ENCODE measurements at places on chromosomes 2 and 18. TPM values are rescaled to one million over a fixed set of nuclear protein-coding genes. Genes with fewer than 3 reads are reported as not detected.

DNA sequence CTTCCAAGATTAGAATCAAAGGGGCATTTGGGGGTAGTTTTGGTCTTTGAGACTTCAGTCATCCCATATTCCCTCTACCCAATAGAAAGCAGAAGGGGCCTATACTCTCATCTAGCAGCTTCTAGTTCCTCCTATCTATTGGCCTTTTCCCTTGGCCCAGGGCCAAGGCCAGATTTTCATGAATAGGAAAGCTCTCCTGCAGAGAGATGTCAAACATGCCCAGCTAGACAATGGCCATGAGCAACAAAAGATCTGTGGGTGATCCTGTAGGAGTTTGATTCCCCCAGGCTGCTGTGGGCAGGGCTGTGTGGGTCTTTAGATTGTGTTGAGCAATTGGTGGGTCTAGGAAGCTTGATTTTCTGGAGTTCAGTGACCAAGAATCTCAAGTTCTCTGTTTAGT is 2.9 kb upstream of the ADCYAP1 start:
- peaks cover 84% of the 10 kb centered on the region for H3K27me3 ChIP-seq
- H3K36me3 ChIP-seq = no peaks in the 10 kb centered on the region
- no peak overlapping the region for H3K4me3 ChIP-seq
- H3K4me1 ChIP-seq = peaks cover 2% of the 10 kb centered on the region
- H3K27ac ChIP-seq = no peak overlapping the region
- DNase-seq = no peak

GRCh38 chr2:121472470-121472993 is 58.1 kb upstream of the RNU4ATAC start:
- H3K4me1 ChIP-seq = peaks cover 21% of the 10 kb centered on the region
- H3K36me3 ChIP-seq = peaks cover 30% of the 10 kb centered on the region
- H3K27ac ChIP-seq = no peak overlapping the region
- no peak overlapping the region for H3K4me3 ChIP-seq
- no peak for DNase-seq

DNA sequence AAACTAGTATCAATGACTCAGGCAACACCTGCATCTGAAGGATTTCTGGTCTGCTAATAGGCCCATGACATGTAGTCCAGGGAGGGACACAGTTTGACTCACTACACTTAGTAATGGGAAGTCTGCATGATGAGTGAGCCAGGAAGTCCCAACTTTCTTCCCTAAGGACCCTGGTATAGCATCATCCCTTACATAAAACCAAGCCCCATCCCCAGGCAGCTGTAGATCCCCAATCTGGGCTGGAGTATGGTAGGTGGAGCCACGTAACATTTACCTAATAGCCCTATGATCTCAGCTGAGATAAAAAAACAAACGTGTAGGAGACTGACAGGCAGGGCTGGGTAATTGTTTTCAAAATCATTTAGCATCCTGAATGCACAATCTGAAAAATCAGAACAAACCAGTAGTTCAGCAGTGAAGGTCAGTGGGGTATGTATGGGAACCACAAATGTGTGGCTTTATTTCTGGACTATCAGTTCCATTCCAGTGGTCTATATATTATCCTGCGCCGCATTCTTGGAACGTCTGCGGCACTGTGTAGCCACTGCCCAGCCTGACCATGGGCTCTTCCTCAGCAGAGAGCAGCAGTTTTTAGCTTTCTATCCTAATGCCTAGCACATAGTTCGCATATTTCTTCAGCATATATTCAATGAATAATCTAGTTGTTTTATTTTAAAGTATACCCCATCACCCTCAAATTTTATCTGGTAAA is 33.5 kb downstream of the EPB41L3 start:
- no peaks in the 10 kb centered on the region for H3K36me3 ChIP-seq
- no peak for DNase-seq
- peaks cover 14% of the 10 kb centered on the region for H3K4me1 ChIP-seq

GRCh38 chr2:47771211-47771610 is 11.7 kb upstream of the MSH6 start:
- no peak for DNase-seq
- H3K4me1 ChIP-seq = peaks cover 2% of the 10 kb centered on the region
- no peak overlapping the region for H3K27ac ChIP-seq
- no peaks in the 10 kb centered on the region for H3K36me3 ChIP-seq

The KLHL30 gene
- 0.07 TPM for total RNA-seq

The KIF1A gene
- 132 TPM for total RNA-seq

GRCh38 chr18:44895176-44895798 is 214.6 kb downstream of the SETBP1 start:
- no peaks in the 10 kb centered on the region for H3K27me3 ChIP-seq
- no peak overlapping the region for H3K27ac ChIP-seq
- no peak overlapping the region for H3K4me3 ChIP-seq

GRCh38 chr2:134365356-134365755 is 111.5 kb downstream of the MGAT5 start:
- H3K36me3 ChIP-seq = peaks cover 10% of the 10 kb centered on the region
- H3K4me1 ChIP-seq = peaks cover 6% of the 10 kb centered on the region
- H3K27ac ChIP-seq = no peak overlapping the region
- H3K4me3 ChIP-seq = no peak overlapping the region

- H3K27ac ChIP-seq = peak overlapping the region; percentile 94
- peaks cover 28% of the 10 kb centered on the region for H3K4me1 ChIP-seq
- no peaks in the 10 kb centered on the region for H3K27me3 ChIP-seq
- no peak for DNase-seq
- peak overlapping the region; percentile 92 for H3K4me3 ChIP-seq
Observed at GRCh38 chr18:54223568-54224241, 764 bp downstream of the MBD2 start.

DNA sequence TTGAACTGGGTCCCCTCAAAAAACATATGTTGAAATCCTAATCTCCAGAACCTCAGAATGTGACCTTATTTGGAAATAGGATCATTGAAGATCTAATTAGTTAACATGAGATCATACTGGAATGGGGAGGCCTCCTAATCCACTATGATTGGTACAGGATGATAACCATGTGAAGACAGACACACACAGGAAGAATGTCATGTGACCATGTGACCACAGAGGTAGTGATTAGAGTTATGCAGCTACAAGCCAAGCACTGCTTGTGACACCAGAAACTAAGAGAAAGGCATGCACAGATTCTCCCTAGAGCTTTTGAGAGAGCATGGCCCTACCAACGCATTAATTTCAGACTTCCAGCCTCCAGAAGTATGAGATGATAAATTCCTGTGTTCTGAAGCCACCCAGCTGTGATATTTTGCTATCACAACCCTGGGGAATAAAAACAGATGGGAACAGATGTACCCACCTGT is 47.0 kb upstream of the TGIF1 start:
- H3K27me3 ChIP-seq = no peaks in the 10 kb centered on the region
- H3K36me3 ChIP-seq = peaks cover 2% of the 10 kb centered on the region
- no peaks in the 10 kb centered on the region for H3K4me1 ChIP-seq

- H3K4me1 ChIP-seq = peaks cover 85% of the 10 kb centered on the region
- no peak overlapping the region for H3K4me3 ChIP-seq
- H3K36me3 ChIP-seq = peaks cover 8% of the 10 kb centered on the region
- peak overlapping the region; percentile 91 for H3K27ac ChIP-seq
Observed at GRCh38 chr2:54601339-54601738, 122.1 kb upstream of the EML6 start.

The SPATA3 gene
- not detected for total RNA-seq

The NT5DC4 gene
- total RNA-seq = not detected

The LDLRAD4 gene
- total RNA-seq = 3.4 TPM

The PCARE gene
- total RNA-seq = not detected

The GPATCH11 gene
- 4.4 TPM for total RNA-seq

DNA sequence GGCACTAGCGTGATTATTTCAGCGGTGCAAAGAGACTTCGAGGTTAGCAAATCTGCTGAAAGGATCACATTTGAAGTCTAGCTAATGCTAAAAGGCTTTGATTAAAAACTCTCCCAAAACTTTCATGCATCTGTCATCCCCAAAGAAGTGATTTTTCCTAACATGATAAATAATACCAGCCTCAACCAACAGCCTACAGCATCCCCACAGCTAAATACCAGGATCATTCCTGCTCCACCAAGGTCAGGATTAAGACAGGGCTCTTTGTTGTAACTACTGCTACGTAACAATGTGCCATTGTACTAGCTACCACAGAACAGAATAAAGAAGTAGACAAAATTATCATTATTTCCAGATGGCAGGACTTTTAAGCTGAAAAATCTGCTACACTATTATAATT is 1.6 kb downstream of the OR6B3 start:
- no peak for DNase-seq
- peaks cover 78% of the 10 kb centered on the region for H3K27me3 ChIP-seq
- H3K27ac ChIP-seq = no peak overlapping the region
- H3K4me3 ChIP-seq = no peak overlapping the region
- no peaks in the 10 kb centered on the region for H3K36me3 ChIP-seq
- H3K4me1 ChIP-seq = peaks cover 1% of the 10 kb centered on the region

The MAPK4 gene
- 16.3 TPM for total RNA-seq

DNA sequence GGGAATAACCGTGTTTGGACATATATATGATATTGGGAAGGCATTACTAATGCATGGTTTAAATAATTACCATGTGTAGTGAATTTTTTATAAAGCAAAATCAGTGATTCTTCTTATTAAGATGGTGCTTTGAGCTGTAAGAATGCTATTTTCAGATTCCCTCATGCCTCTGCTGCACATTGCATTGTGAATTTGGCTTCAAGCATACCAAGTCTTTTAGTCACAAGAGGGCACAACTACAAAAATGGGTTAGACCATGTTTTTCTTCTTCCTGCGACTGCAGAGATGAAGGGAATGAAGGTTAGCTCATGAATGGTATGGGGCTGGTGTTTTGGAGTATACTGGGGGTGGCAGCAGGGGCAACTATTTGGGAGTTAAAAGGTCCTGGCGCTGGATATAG is 320.1 kb downstream of the SLC4A3 start:
- H3K4me3 ChIP-seq = no peak overlapping the region
- H3K36me3 ChIP-seq = no peaks in the 10 kb centered on the region
- H3K27me3 ChIP-seq = no peaks in the 10 kb centered on the region

DNA sequence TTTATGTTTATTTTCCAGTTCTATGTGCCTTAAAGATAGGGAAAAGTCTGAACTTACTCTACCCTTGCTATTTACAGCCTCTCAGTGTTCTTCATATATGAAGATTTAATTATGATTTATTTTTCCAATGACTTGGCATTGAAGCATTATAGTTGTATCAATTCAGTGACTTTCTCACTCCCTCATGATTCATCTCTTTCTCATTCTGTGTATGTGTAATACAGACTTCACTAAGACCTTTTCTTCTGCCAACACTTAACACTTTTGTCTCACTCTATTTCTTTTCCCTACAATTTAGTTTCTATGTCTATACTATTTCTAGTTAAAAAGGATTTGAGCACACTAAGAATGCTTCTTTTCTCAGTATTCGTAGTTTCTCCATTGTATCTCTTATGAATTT is 1470.3 kb upstream of the ACVR2A start:
- no peaks in the 10 kb centered on the region for H3K36me3 ChIP-seq
- H3K27me3 ChIP-seq = no peaks in the 10 kb centered on the region
- H3K4me3 ChIP-seq = no peak overlapping the region
- no peak overlapping the region for H3K27ac ChIP-seq
- H3K4me1 ChIP-seq = peaks cover 8% of the 10 kb centered on the region
- DNase-seq = no peak

DNA sequence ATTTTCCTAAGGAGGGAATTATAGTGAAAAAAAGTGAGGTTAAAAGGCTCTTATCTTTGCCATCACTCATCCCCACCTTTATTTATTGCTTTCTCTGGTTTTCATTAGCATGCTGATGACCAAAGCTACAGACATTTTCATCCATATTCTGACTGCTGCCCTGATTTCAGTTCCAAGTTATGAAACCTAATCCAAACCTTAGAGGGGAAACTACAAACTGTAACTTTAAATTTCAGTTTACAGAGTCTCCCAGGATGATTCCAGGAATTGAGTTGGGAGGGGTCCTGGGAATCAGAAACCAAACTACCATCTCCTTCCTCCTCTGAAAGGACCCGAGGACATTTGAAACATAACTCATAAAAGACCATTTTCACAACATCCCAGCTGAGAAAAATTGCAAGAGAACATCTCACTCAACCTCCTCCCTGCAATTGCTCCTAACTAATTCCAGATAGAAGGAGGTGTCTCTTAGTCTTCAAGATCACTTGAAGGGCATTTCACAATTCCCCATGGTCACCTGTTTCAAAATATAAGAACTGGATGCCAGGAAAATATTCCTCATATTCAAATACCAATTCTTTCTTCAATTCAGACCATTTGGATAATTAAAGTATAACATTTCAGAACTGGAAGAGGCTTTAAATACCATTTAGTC is 520.6 kb downstream of the TNS1 start:
- H3K4me1 ChIP-seq = peaks cover 8% of the 10 kb centered on the region
- H3K4me3 ChIP-seq = no peak overlapping the region
- no peak overlapping the region for H3K27ac ChIP-seq
- DNase-seq = no peak
- no peaks in the 10 kb centered on the region for H3K36me3 ChIP-seq
- no peaks in the 10 kb centered on the region for H3K27me3 ChIP-seq

DNA sequence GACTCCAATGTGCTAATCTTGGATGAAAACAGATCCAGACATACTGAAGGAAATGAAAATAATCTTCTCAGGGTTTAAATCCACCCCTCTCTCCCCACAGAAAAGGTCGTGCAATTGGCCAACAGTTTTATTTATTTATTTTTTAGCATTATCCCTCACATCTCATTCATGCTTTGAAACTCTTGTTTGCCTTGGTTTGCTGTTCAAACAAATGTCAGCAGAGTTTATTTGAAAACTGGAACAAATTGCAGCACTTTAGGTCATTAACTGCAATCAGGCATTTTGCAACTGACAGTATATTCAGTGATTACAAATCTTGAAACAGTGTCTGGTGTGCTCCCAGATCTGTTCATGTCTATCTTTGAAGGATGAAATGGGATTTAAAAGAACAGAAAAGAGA is 220.6 kb downstream of the SLC4A10 start:
- H3K27ac ChIP-seq = no peak overlapping the region
- peaks cover 87% of the 10 kb centered on the region for H3K27me3 ChIP-seq
- peaks cover 4% of the 10 kb centered on the region for H3K4me1 ChIP-seq
- no peaks in the 10 kb centered on the region for H3K36me3 ChIP-seq
- no peak for DNase-seq
